ENCODE measurements at places on chromosomes 6 and 20.
A peak's percentile ranks its signal among the peaks of the same experiment; 100 is the strongest.

- no peak for DNase-seq
Measured at GRCh38 chr20:61760321-61760720, 305.4 kb downstream of the TAF4 start.

DNA sequence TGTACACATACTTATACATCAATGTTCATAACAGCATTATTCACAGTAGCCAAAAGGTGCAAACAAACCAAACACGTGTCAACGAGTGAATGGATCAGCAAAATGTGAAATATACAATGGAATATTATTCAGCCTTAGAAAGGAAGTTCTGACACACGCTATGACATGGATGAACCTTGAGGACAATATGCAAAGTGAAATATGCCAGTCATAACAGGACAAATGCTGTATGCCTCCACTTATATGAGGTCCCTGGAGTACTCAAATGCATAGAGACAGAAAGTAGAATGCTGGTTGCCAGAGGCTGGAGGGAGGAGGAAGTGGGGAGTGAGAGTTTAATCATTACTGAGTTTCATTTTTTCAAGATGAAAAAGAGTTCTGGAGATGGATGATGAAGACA, 37.8 kb upstream of the IGF2R start:
- no peak for DNase-seq

- DNase-seq: no peak
Measured at GRCh38 chr20:50023116-50023805, 40.5 kb downstream of the SNAI1 start.

GRCh38 chr20:54227241-54227640, 19.4 kb downstream of the PFDN4 start:
- no peak for DNase-seq

- no peak for DNase-seq
Measured at GRCh38 chr6:32558426-32559057, 28.5 kb upstream of the HLA-DRB5 start.

DNA sequence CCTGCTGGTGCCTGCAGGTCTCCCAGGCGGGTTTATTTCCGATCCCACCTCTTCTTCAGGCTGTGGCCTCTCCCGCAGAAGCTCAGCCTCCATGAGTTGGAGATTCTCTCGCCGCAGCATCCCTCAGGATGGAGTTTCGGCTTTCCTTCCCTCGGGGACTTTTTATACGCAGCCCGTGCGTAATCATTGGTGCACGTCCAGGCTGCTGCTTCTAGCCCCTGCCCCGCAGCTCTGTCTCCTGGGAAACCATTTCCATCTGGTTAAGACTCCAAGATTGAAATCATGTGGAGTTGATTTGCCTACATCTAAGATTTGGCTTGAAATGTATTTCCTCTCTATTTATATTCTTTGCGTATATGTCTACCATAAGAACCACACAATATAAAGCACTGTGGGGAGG, 46.7 kb upstream of the CARMIL1 start:
- DNase-seq: peak; percentile 66

DNA sequence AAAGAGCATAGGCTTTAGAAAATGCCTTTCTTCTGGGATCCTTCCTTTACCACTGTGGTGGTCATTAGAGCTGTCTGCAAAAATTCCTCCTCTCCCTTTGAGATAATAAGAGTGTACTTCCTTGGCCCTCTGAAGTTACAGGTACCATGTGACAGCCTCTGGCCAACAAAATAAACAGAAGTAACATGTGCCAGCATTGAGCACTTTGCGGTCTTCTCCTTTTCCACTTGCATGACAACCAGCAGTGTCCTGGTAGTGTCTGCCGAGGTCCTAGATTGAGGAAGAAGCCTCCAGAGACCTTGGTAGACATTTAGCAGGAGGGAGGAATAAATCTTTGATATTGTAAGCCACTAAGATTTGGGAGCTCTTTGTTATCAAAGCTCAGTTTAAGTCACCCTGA, 87.5 kb upstream of the ARID1B start:
- DNase-seq: no peak

GRCh38 chr20:19115581-19115980, 96.9 kb upstream of the SLC24A3 start:
- DNase-seq: no peak

GRCh38 chr20:45963059-45964005, 8.7 kb downstream of the ZNF335 start:
- no peak for DNase-seq
